ENCODE measurements at places on chromosomes 13 and 19. TPM values are rescaled to one million over a fixed set of nuclear protein-coding genes. Genes with fewer than 3 reads are reported as not detected.

DNA sequence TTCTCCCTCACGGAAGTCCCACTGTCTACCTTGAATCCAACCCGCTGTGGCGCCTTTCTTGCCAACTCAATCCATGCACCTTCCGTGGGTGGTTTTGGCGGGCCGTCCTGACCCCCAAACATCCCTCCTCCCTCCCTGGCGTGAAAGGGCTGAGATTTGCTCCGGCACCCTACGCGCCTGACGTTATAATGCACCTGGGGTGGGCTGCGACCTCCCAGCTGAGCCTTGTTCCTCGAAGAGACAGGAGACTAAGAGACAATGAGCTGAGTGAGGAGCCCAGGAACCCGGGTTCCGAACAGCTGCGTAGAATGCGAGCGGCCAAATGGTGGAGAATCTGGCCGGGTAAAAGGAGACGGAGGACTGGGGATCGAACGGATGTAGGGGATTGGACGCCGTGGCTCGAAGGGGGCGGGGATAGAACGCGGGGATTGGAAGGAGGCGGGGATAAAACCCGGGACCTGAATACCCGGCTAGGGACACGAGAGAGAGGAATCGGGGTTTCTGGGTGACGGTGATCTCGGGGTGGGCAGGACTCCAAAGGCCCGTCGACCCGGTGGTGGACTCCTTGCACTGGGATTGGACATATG, at the start of gene CPT1C:
Gene CPT1C (plus strand): TSS at position 461 of the 587 bp plus-strand sequence. CDS start 1,137 bp downstream, outside the sequence.
- H3K4me3 ChIP-seq = peak within 1 kb of the TSS; percentile 62
- peak within 1 kb of the TSS; percentile 76 for H3K27ac ChIP-seq
- H3K36me3 ChIP-seq = no peaks in the 10 kb centered on the region

- H3K4me3 ChIP-seq = no peak overlapping the region
- no peaks in the 10 kb centered on the region for H3K4me1 ChIP-seq
- H3K27ac ChIP-seq = no peak overlapping the region
- no peak for DNase-seq
- no peaks in the 10 kb centered on the region for H3K27me3 ChIP-seq
These were observed 259.5 kb downstream of the NHLRC3 start for GRCh38 chr13:39297664-39298171.

DNA sequence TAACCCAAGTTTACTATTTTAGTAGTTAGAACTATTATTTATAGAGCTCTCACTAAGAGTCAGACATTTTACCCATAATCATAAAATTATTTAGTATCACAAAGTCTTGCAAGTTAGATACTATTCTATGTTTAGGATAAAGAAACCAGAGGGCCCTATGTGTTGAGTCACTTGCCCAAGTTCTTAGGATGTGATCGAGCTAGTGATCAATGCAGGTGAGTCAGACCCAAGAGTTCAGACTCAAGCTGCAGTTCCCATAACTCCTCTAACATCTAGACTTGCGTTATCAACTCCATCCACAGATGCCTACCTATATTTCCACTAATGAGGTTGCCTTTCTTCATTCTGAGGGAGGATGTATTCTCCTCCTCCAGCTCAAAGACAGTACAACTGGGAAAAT, 53.8 kb downstream of the DACH1 start:
- no peaks in the 10 kb centered on the region for H3K4me1 ChIP-seq
- no peaks in the 10 kb centered on the region for H3K36me3 ChIP-seq
- no peak for DNase-seq
- no peak overlapping the region for H3K27ac ChIP-seq

GRCh38 chr13:20124303-20124702, 36.5 kb downstream of the GJA3 start:
- peaks cover 28% of the 10 kb centered on the region for H3K4me1 ChIP-seq
- DNase-seq = no peak
- H3K27me3 ChIP-seq = no peaks in the 10 kb centered on the region

LILRB5 gene
- 2.5 TPM for total RNA-seq

DNA sequence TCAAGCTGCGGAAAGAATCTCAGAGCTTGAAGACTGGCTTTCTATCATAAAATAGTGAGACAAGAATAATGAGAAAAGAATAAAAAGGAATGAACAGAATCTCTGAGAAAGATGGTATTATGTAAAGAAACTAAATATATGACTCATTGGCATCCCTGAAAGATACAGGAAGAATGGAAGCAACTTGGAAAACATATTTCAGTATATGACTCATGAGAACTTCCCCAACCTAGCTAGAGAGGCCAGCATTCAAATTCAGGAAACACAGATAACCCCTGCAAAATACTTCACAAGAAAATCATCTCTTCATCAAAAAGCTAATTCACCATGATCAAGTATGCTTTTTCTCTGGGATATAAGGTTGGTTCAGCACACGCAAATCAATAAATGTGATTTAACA, 2318.0 kb downstream of the PCDH9 start:
- no peak for DNase-seq
- H3K36me3 ChIP-seq = no peaks in the 10 kb centered on the region
- H3K4me1 ChIP-seq = no peaks in the 10 kb centered on the region
- H3K27me3 ChIP-seq = no peaks in the 10 kb centered on the region
- H3K4me3 ChIP-seq = no peak overlapping the region

DNA sequence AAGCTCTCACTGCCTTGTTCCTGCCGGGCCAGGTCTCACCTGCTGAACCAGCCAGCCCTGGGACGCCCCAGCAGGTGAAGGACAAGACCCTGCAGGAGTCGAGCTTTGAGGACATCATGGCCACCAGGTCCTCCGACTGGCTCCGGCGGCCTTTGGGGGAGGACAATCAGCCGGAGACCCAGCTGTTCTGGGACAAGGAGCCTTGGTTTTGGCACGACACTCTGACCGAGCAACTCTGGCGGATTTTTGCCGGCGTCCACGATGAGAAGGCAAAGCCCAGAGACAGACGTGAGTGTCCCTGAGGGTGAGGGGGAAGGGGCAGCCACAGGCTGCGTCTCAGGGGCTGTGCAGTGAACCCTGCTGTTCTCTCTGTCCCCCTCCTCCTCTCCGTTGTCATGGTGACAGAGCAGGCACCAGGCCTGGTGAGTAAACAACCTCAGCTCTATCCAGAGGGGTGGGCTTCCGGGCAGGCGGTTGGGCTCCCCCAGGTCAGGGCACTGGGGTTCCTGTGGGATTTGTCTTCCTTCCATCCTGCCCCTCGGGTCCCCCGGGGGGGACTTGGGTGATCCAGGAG, 9.7 kb downstream of the TLE6 start:
- no peaks in the 10 kb centered on the region for H3K36me3 ChIP-seq
- H3K4me1 ChIP-seq = peaks cover 21% of the 10 kb centered on the region
- DNase-seq = no peak
- H3K4me3 ChIP-seq = no peak overlapping the region

GRCh38 chr13:100533588-100534041, 55.0 kb downstream of the GGACT start:
- H3K27me3 ChIP-seq = no peaks in the 10 kb centered on the region
- no peak overlapping the region for H3K27ac ChIP-seq
- no peak for DNase-seq
- H3K4me1 ChIP-seq = no peaks in the 10 kb centered on the region

PODNL1 gene
- total RNA-seq = 2.0 TPM

ATP8A2 gene
- not detected for total RNA-seq

Data from heart right ventricle (tissue), 16 donors.